ENCODE measurements at places on chromosomes 3 and 15.

GRCh38 chr3:126266291-126266840 is 86.0 kb upstream of the ALDH1L1 start:
- DNase-seq, result no peak

DNA sequence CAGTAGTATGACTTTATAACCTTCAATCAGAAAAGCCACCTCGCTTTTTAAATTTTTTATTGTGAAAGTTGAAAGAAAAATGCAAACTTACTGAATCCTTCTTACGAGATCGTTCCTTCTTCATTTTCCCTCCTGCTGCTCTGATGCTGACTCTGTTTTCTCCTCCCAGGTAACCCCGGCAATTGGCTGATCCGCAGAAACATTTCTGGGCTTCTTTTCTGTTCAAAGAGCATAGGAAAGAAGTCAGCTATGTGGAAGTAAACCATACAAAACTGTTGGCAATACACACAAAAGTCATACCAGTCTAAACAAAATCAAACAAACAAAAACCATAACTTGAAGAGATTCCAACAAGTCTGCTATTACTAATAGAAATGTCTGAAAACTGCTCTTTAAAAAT is 66.0 kb downstream of the SETD2 start:
- DNase-seq, result no peak

GRCh38 chr3:183437666-183438564 is 9.5 kb upstream of the MCF2L2 start:
- no peak for DNase-seq

DNA sequence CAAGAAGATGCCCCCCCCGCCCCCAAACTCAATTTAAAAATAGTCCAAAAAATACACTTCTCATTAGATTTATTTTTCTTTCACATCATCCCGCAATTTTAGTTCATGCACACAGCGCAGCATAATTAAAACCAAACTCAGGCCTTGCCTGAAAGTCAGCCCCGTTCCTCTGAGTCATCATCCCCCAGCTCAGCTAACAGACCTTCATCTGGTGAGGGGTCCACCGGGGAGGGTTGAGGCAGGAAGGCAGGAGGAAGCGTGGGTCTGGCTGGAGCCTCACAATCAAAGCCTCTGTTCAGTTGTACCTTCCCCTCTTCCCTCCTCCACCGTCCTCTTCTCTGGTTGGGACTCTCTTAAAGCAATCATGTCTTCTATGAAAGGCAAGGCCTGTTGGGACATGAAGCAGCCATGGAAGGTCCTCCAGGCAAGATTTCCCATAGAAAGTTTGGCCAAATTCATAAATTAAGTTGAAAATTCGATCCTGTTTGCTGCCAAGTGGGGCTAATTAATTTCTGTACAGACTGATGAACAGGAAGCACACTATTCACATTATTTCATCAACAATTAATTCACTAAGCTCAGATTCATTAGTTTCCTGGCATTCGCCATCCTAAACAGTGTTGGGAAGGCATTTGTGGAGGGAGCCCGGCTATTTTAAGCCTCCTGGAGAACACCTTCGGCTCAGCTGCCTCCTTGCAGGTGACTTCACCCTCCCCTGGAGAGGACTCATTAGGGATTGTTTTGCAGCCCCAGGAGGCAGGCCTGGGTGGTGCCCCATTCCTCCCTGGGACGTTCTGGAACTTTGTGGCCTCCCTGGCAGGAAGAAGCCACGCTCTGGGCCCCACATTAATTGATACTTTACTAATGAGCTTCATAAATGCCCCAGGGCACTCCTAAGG is 72.3 kb upstream of the BNC1 start:
- DNase-seq, result no peak

GRCh38 chr15:40325188-40325587 is 1.7 kb downstream of the INAFM2 start:
- DNase-seq, result no peak

GRCh38 chr3:46479696-46480095 is 15.0 kb upstream of the LTF start:
- DNase-seq, result no peak

DNA sequence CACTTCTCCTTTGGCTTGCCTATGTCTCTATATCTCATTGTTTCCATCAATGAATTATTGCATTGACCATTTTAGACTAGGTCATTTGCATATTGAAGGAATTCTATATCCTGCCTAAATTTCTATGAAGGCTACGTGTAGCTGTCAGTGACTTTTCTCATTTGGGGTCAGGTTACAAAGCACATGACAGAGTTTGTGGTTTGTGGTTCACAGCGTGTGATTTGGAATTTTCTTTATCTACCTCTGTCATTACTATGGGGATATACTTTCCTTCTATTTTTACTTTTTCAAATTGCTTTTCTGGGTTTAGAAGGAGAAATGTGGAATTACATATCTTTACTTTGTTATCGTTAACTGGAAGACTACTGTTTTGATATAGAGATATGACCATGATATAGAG is 317.3 kb upstream of the CFAP20DC start:
- DNase-seq, result no peak

- DNase-seq, result no peak
Observed at GRCh38 chr3:70527026-70527425, 214.6 kb upstream of the MDFIC2 start.

DNA sequence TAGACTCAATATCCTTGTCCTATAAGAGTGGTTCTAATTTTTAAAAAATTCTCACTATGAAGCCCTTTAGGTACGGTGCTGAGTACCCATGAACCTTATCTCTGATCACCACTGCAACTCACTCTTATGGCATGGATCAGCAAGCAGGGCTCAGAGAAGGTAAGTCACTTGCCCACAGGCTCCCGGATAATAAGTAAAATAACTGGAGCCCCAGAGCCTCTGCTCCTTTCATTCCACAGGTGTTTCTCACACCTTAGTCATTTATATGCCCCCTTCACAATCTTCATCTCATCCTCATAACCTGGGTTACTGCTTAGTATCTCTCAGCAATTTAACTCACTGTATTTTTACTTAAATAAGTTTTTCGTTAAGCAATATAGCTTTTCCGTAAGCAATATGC is 28.4 kb upstream of the AKAP13 start:
- no peak for DNase-seq

- no peak for DNase-seq
Observed at GRCh38 chr3:105812194-105812586, 56.6 kb downstream of the CBLB start.

DNA sequence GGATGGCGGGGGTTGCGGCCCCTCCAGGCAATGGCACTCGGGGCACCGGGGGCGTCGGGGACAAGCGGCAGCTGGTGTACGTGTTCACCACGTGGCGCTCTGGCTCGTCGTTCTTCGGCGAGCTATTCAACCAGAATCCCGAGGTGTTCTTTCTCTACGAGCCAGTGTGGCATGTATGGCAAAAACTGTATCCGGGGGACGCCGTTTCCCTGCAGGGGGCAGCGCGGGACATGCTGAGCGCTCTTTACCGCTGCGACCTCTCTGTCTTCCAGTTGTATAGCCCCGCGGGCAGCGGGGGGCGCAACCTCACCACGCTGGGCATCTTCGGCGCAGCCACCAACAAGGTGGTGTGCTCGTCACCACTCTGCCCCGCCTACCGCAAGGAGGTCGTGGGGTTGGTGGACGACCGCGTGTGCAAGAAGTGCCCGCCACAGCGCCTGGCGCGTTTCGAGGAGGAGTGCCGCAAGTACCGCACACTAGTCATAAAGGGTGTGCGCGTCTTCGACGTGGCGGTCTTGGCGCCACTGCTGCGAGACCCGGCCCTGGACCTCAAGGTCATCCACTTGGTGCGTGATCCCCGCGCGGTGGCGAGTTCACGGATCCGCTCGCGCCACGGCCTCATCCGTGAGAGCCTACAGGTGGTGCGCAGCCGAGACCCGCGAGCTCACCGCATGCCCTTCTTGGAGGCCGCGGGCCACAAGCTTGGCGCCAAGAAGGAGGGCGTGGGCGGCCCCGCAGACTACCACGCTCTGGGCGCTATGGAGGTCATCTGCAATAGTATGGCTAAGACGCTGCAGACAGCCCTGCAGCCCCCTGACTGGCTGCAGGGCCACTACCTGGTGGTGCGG is 1.9 kb downstream of the CHST2 start:
- peak; percentile 65 for DNase-seq

DNA sequence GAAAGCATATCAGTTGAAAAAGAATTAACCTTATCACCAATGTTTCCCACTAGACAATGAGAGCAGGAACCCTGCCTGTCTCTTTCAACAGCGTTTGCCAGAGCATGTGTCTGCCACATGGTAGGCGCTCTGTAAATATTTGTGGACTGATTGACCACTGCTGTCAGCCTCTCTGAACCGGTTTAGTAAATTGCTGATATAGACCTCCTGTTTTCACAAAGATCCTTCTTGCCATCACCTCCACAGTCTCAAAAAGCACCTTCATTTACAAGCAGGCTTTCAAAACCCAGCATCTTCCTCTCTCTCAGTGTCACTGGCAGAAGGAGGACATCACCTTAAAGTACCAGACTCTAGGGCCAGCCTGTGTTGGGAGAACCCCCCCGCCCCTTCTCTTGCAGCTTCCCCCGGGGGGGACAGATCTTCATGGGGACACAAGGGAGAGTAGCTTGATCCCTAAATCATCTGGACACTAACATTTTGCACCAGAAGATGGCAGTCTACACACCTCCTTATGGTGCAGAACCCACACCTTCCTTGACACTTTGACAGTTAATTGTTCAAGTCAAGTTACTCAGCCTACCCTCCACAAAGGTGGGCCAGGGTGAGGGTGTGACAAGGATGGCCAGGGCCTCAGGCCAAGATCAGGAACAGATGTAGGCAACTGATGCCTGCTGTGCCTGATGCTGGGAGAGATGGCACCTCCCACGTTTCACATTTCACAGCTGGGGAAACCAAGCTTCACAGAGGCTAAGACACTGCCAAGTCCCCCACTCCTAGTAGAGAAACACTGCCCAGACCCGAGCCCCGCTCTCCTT is 37.8 kb upstream of the USP3 start:
- DNase-seq, result peak; percentile 67

DNA sequence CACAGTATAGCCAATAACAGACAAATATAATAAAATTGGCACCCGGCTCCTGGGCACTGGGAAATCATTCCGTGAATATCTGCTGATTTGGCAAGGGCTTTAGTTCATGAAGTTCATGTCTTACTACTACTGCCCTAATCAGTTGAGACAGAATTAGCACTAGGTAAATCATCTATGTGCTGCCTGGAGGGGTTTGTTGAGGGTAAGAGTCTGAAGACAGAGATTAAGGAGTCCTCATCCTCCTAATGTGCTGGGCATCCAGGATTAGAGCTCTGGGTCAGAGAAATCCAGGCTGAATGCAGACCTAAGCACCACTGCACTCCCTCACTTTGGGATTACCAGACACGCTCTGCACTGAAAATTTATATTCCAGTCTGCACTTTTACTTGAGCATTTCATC is 2.0 kb downstream of the SAMD7 start:
- no peak for DNase-seq

DNA sequence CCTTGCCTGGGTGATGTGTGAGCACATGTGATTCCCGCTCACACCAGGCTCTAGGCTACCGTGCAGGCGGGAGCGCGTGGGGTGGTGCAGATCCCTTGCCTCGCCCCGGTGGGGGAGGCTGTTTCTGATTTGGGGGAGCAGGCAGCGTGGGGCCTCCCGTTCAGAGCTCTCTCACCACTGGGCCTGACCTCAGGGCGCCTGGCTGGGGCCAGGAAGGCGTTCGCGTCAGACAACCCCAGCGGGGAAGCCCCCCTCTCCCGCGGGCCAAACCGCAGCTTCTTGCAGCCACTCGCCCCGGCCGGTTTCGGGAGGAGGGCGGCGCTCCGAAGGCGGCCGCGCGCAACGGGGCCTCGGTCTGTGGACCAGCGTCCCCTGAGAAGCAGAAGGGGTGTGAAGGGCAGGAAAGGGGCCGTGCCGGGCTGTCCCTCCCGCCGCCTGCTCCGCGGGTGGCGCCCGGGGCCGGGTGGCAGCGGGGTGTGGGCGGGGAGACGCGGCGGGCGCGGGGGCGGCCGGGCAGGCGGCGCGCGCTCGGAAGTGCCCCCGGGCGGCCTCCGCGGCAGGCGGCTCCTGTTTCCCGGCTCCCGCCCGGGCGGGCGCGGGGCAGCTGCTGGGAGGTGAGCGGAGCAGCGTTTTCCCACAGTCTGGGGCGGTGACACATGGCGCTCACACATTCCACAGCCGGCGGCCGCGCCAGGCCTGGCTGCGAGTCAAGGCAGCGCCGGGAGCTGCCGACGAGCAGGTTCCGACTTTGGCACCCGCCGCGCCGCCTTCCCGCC is 65.1 kb upstream of the HES1 start:
- peak; percentile 90 for DNase-seq

GRCh38 chr15:93866476-93866875 is 364.9 kb upstream of the MCTP2 start:
- DNase-seq, result no peak

DNA sequence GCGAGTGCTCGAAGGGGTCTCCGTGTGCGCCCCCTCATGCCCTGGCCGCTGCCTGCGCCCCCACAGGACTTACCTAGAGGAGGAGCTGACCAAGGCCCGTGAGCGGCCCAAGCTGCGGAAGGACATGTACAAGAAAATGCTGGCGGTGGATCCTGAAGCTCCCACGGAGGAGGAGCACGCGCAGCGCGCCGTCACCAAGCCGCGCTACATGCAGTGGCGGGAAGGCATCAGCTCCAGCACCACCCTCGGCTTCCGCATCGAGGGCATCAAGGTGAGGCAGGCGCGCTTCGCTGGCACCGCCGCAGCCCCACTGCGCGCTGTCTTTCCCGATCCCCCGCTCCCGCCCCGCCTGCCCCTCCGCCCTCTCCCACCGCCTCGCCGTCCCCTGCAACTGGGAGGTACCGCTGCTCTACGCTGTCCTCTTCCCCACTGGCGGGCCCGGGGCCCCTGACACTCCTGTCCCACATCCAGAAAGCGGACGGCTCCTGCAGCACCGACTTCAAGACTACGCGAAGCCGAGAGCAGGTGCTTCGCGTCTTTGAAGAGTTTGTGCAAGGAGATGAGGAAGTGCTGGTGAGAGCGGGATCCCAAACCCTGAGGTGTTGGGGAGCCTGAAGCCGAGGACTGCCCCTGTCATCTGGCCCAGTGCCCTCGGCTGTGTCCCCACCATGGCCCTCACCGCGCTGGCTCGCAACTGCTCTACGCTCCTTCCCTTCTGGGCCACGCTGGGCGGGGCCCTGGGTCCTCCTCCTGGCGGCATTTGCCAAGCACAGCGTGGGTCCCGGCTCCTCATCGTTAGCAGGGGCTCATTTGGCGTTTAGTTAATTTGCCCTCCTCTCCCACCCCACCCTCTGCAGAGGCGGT is 8.5 kb downstream of the ITPKA start:
- peak; percentile 45 for DNase-seq

- no peak for DNase-seq
Observed at GRCh38 chr15:60972866-60973265, 256.2 kb downstream of the RORA start.

DNA sequence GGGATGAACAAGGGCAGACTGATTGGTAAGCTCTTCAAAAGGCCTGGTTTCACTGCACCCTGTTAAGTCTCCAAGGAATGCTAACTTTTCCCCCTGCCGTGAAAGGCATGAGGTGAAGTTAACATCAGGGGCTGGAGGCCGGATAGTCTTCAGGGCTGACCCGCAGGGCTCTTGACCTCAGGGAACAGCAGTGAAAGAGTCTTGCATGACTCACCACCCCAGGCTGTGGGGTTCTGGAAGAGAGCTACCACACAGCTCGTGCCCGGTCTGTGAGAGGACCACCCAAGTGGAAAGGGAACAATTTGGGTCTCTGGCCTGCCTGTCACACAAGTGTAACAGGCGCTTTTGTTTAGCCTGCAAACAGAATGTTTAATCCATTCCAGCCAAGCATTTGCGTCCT is 504.9 kb downstream of the EDEM1 start:
- DNase-seq, result no peak
